ENCODE measurements at places on chromosomes 2 and 18.

DNA sequence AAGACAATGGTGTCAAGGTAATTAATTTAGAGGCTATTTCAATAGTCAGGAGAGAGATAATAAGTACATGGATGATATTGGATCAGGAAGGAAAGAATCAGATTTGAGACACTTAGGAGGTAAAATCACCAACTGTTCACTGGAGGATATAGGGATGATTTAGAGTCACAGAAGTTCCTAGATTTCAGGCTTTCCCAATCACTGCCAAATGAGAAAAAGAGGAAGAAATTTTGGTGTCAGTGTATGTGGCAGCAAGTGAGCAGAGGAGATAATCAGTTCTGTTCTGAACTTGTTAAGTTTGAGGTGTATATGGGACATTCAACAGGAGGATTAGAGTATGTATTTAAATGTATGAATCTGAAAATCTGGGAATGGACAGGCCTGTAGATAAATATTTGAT lies 640.4 kb downstream of the NR4A2 start:
- H3K4me3 ChIP-seq, result no peak overlapping the region
- H3K27me3 ChIP-seq, result no peaks in the 10 kb centered on the region
- no peaks in the 10 kb centered on the region for H3K36me3 ChIP-seq
- DNase-seq, result no peak

DNA sequence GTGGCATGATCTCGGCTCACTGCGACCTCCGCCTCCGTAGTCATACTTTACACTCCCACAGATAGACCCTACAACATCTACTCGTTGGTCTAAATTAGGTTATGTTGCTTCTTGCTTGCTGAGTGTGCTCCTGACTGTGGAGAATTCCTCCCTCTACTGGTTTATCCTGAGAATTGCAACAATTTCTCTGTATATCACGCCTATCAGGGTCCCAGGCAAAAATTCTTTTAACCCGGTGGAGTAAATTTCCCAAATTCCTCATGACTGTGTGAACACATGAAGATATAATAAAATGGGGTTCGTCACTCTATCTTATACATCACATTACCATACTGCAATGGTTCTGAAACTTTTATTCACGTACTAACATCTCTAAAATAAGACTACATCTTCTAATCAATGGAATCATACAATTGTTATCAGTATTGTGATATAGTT lies 156.7 kb downstream of the EVA1A start:
- H3K27me3 ChIP-seq, result no peaks in the 10 kb centered on the region
- peak overlapping the region; percentile 24 for H3K4me3 ChIP-seq
- no peak overlapping the region for H3K27ac ChIP-seq
- no peak for DNase-seq
- H3K4me1 ChIP-seq, result peaks cover 37% of the 10 kb centered on the region
- H3K36me3 ChIP-seq, result peaks cover 5% of the 10 kb centered on the region

DNA sequence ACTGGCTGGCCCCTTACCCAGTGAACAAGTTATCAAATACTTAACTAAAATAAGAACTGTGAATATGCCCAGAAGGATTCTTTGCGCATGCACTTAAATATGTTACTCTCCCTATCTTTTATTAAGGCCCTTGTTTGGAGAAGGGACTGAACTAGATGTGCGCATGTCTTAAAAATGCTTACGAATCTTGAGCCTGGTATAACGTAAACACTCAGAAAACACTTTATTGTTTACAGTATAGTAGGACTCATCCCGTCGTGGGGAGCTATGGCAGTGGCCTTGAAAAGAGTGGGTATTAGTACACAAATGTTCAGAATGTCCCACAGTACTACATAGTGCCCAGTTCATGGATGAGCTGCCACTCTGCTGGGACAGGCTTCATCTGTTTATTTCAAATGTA lies 75.9 kb upstream of the MAP4K3 start:
- H3K36me3 ChIP-seq, result peaks cover 2% of the 10 kb centered on the region
- H3K4me1 ChIP-seq, result peaks cover 36% of the 10 kb centered on the region
- no peak for DNase-seq
- no peaks in the 10 kb centered on the region for H3K27me3 ChIP-seq
- peak overlapping the region; percentile 68 for H3K27ac ChIP-seq
- no peak overlapping the region for H3K4me3 ChIP-seq

DNA sequence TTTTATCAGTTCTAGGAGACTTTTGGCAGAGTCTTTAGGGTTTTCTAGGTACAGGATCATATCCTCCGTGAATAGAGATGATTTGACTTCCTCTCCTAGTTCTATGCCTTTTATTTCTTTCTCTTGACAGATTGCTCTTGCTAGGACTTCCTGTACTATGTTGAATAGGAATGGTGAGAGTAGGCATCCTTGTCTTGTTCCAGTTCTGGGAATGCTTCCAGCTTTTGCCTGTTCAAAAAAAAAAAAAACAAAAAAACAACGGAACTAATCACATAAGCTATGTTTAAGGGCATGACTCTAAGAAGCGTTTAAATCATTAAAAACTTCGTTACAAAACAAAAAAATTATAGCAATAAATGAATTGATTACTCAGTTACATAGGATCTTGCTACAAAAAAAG lies 145.7 kb downstream of the NUP35 start:
- H3K4me1 ChIP-seq, result no peaks in the 10 kb centered on the region
- H3K27me3 ChIP-seq, result peaks cover 3% of the 10 kb centered on the region
- H3K27ac ChIP-seq, result no peak overlapping the region
- DNase-seq, result no peak
- no peak overlapping the region for H3K4me3 ChIP-seq
- H3K36me3 ChIP-seq, result no peaks in the 10 kb centered on the region

Data from activated naive CD8-positive, alpha-beta T cell treated with anti-CD3 and anti-CD28 coated beads for 36 hours (primary cell).